Ecto neural progenitor cell (in vitro differentiated cells): ENCODE measurements at places on chromosomes 6 and 20.
A peak's percentile ranks its signal among the peaks of the same experiment; 100 is the strongest.

DNA sequence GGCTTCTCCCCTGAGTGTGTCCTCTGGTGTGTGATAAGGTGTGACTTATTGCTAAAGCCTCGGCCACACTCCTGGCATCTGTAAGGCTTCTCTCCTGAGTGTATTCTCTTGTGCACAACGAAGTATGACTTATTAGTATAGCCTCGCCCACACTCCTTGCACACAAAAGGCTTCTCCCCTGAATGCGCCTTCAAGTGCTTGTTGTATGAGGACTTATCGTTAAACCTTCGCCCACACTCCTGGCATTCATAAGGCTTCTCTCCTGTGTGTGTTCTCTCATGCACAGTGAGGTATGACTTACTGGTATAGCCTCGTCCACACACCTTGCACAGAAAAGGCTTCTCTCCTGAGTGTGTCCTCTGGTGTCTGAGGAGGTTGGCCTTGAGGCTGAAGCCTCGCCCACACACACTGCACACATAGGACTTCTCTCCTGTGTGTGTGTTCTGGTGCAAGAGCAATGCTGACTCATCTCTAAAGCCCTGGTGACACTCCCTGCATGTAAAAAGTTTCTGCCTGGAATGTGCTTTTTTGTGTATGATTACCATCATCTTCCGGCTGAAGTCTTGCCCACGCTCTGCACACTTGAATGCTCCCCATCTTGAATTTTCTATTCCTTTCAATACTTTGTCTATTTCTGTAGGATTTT is 20.4 kb downstream of the ZNF337 start:
- no peak for DNase-seq

- no peak for DNase-seq
Measured at GRCh38 chr6:137240168-137240567, 21.0 kb upstream of the IFNGR1 start.

- DNase-seq, result no peak
Measured at GRCh38 chr6:43746613-43747102, 23.4 kb upstream of the VEGFA start.

DNA sequence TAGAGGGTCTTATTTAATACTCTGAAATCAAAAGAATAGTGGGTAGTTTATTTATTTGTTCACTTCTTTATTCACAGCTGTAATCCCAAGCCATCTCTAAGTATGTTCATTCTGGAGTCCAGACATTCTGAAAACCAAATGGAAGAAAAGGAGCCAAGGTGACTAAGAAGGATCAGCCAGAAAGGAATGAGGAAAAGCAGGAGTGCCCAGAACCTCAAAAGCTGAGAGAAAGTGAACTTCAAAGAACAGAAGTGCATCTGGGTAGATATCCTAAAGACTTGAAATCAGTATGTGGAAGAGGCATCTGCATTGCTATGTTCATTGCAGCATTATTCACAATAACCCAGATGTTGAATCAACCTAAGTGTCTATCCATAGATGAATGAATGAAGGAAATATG is 94.8 kb downstream of the VIP start:
- no peak for DNase-seq

- peak; percentile 66 for DNase-seq
Measured at GRCh38 chr20:47809161-47809960, 24.1 kb upstream of the SULF2 start.

GRCh38 chr20:19583532-19584175 is 174.4 kb upstream of the RIN2 start:
- DNase-seq, result peak; percentile 89

DNA sequence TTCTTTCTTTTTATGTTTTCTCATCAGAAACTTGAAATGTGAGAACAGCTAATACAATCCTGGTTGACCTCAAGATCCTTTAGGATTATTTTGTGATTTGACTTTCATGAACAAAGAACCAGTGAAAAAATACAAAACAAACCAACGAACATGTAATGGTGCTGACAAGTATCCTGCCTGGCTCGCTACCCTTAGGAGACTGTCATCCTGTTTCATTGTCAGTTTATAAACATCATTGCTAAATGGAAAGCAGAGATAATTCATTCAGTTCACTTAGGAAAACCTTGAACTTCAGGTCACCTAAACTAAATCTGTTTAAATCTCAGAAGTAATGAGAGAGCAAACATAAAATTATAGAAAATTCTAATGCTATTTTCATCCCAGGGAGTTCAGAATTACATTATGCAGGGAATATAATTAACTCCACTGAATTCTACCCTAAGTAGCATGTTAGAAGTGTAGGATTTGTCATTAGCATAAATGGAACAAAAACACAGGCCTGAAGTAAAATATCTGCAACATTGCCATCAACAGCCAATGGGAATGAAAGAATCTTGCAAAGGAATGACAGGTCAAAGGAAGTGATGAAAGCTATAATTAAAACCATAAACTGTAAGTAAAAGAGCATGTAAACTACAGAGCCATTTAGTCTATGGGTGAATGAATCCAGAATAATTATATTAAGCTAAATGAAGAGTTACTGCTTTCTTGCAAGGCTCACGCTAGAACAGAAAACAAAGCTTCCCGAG is 401.2 kb upstream of the MANEA start:
- DNase-seq, result no peak

DNA sequence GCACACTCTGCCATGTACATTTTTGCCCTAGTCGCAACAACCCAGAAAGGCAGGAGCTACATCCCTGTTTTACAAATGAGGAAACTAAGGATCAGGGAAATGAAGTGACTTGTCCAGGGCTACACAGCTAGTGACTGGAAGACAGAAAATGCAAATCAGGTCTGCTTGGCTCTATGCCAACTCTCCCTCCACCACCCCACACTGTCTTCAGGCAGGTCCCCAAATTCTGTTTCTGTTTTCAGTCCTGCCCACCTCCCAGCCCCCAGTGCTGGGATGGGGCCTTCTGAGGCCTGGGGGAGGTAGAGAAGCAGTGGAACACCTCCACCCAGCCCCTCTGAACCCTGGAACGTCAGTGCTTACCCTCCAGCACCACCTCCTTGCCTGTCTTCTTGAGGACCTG is 5.1 kb downstream of the SNTA1 start:
- no peak for DNase-seq
